Sciatic nerve (tissue), 2 donors: ENCODE measurements at places on chromosomes 7 and 10.

- DNase-seq = no peak
These were observed 70.5 kb downstream of the SFMBT2 start for GRCh38 chr10:7340179-7340874.

DNA sequence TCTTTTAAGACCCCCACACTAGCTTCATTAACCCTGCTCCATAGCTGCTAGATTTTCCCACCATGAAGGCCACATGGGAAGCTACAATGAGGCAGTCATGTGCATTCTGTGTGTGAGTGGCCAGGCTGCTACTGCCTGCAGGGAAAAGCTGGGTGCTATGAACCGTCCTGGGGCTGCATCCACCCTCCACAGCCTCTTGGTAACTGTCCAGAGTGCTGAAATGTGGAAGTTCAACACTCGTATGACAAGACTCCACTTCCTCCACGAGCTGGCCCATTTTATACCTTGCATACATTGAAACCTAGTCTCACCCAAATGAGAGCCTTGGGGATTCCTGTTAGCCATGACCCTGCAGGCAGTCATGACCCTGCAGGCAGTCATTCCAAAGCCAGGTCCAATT is 59.4 kb downstream of the CUZD1 start:
- no peak for DNase-seq

GRCh38 chr7:17022920-17023319 is 141.1 kb upstream of the AGR3 start:
- DNase-seq = no peak

DNA sequence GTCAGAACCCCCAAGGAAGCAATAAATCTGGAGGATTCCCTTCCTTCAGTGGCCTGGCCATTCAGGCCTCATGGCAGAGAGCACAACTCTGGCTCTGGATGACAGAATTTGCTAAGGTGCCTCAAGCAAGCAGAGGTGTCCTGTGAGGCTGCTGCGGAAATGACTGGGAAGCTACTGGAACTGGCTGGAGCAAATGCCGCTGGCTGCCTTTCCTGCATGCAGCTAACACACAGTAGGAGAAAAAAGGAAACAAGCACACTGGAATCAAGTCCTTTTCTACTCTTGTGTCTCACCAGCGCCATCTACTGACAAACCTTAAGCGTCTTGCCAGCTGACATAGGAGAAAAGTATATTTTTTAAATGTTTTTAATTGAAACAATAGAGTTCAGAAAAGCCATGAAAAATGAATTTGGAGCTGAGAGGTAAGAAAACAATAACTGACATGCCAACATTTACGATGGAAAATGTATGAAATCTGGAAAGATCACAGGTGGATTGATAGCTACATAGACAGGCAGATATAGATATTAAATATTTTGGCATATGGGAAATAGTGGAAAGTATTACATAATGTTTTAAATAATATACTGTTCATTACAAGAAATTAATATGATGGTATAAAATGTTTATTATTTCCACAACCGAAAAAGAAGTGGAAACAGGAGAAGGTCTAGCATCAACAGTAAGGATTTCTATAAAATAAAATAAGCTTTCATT is 951.6 kb downstream of the ANKRD7 start:
- no peak for DNase-seq
